Activated CD4-positive, alpha-beta memory T cell treated with anti-CD3 and anti-CD28 coated beads, Interleukin-2, amount 10 ng/mL, durations not matched to agents 7 days and 5 days (primary cell): ENCODE measurements at places on chromosomes 4 and X. TPM values are rescaled to one million over a fixed set of nuclear protein-coding genes. Genes with fewer than 3 reads are reported as not detected.

BST1 gene
- 0.95 TPM for total RNA-seq

MAGEA10 gene
- total RNA-seq: not detected

UGT2B28 gene
- not detected for total RNA-seq

SLC9B1 gene
- total RNA-seq: 1.9 TPM

SLITRK4 gene
- total RNA-seq: not detected

MAGEB1 gene
- total RNA-seq: not detected

HERC5 gene
- total RNA-seq: 92.5 TPM

STATH gene
- not detected for total RNA-seq

SLC2A9 gene
- total RNA-seq: 0.83 TPM

SLC9A7 gene
- 10.8 TPM for total RNA-seq

PTPN13 gene
- 5.3 TPM for total RNA-seq

PWWP3B gene
- total RNA-seq: not detected

IL13RA2 gene
- not detected for total RNA-seq

TENM3 gene
- total RNA-seq: not detected

IBSP gene
- total RNA-seq: not detected

SLC6A14 gene
- not detected for total RNA-seq

SOX3 gene
- not detected for total RNA-seq

CXCL1 gene
- not detected for total RNA-seq

BTK gene
- 0.10 TPM for total RNA-seq

AMOT gene
- total RNA-seq: 0.35 TPM

CDKL2 gene
- total RNA-seq: 1.3 TPM

GJB1 gene
- total RNA-seq: not detected

MEPE gene
- not detected for total RNA-seq

LEF1 gene
- total RNA-seq: 68.2 TPM
